IPS DF 6.9 (cell line): ENCODE measurements at places on chromosomes 13 and 19.

DNA sequence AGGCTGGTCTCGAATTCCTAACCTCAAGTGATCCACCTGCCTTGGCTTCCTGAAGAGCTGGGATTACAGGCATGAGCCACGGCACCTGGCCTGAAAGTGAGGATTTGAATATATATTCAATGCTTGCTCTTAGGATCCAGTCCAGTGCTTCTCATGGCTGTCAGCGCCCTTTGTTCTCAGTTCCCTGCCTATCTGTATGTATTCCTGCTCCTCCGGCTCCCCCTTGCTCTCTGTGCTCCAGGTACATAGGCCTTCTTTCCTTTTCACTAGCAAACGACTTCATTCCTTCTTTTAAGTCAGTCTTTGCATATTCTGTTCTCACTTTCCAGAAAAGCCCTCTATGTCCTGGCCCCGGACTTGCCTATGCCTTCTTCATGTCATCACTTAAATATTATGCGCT is 232.8 kb downstream of the DACH1 start:
- no peak for DNase-seq

- DNase-seq = no peak
Observed at GRCh38 chr13:40984668-40985366, 34.3 kb downstream of the ELF1 start.

GRCh38 chr19:2173388-2173766 is 9.6 kb downstream of the DOT1L start:
- DNase-seq = no peak

DNA sequence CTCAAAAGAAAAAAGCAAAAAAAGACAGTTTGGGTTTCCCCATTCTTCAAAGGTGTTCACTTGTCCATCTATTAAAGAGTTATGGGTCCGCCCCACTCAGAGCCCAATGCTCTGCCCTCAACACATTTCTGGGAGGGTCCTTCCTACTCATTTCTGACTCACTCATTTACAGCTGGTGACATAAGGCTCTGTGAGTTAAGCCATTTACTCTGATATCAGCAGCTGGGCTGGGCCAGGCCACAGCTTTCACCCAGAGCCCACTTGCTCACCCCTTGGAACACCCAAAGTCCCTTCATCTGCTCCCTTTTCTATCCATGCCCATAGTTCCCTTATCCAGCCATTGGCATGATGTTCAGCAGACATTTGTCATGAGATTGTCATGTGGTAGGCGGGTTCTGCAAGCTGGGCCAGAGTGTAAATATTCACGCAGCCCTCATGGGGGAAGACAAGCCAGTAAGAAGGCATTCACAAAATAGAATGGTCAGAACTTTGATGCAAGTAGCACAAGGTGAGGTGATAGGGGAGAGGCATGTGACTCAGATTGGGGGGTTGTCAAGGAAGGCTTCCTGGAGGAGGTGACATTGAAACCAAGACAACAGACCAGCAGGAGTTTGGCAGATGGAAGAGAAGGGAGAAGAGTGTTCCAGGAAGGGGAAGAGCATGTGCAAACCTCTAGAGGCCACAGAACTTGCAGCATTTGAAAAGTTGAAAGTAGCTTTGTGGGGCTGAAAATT is 5.9 kb downstream of the MAST1 start:
- DNase-seq = no peak

GRCh38 chr19:51742789-51743188 is 8.9 kb downstream of the FPR1 start:
- no peak for DNase-seq

DNA sequence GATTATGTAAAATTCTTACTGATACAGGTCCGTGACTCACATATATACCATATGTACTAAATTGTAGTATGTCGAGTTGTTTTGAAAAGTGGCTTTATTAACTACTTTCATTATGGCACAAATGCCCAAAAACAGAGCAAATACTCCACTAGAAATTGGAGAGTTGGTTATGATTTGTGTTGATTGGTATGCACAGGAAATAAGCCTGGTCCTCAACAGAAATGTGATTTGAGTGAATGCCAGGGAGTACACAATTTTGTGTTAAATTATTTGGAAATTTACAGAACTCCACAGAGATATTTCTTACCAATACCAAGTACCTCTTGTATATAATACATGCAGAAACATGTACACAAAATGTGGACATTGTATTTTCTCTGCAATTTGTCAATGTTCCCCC is 676.7 kb downstream of the PCDH9 start:
- no peak for DNase-seq

GRCh38 chr19:8505680-8506401 is 3.4 kb upstream of the PRAM1 start:
- peak; percentile 67 for DNase-seq

DNA sequence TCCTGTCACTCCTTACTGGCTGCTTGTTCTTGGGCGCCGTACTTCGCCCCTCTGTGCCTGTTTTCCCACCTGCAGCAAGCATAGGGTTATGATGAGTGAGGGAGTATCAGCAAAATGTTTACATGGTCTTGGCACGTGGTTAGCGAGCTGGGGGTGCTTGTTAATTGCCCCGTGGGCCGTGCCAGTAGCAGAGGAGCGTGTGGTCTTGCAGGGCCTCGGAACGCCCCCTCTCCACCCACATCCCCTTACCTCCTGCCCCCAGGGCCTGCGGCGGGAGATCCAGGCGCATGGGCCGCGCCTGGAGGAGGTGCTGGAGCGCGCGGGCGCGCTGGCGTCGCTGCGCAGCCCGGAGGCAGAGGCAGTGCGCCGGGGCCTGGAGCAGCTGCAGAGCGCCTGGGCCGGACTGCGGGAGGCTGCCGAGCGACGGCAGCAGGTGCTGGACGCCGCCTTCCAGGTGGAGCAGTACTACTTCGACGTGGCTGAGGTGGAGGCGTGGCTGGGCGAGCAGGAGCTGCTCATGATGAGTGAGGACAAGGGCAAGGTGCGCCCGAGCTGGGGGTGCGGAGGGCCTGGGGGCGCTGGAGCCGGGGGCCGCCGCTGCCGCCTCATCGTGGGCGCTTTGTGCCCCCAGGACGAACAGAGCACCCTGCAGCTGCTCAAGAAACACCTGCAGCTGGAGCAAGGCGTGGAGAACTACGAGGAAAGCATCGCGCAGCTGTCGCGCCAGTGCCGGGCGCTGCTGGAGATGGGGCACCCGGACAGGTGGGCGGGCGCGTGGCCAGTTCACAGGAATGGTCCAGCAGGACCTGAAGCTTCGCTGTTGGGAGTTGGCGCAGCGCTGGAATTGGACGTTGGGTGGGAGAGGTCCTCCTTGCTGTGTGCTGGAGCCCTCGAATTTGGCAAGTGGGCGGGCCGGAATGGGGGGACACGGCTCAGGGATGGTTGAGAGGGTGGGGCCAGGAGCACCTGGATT is 22.5 kb upstream of the SHKBP1 start:
- no peak for DNase-seq

- DNase-seq = no peak
Observed at GRCh38 chr19:33677745-33678426, 56.1 kb downstream of the CHST8 start.

DNA sequence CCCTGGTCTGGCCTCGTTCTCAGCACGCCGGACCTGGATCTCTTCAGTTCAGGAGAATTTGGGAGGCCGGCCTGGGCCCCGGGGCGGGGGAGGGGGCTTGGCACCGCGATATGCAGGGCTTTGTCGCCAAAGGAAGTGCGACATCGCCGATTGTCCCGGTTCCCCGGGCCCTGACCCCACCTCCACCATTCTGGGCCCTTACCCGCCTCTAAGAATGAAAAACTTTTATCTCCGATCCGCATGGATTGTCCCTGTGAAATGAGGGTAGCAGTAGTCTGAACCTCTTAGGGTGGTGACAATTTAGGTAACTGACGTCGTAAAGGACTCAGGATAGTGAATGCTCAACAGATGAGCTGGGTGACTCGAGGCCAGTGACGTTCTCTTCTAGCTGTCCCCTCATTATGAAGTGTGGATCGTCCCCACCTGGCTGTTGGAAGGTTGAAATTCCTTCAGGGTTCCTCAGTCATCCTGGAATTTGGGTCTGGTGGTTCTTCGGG is 650 bp downstream of the DDA1 start:
- no peak for DNase-seq

- DNase-seq = no peak
Observed at GRCh38 chr13:25018729-25019115, 77.2 kb upstream of the PABPC3 start.

GRCh38 chr13:94988654-94989053 is 276.3 kb upstream of the SOX21 start:
- DNase-seq = no peak

DNA sequence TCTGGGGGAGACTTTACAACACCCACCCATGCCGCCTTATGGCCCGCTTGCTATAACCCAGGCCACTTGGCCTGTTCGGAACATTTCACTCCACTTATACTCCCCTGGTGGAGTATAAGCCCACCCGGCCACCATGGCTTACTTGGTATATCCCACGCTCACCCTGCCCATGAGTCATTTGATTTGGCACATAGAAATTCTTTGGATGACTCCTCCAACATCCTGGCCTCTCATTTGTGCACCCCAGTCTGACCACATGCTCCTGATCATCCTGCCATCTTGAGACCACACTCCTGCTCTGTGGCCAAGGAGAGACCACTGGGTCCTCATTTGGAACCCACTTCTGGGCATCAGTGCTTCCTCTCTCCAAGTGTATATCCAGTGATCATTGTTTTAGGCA is 5.2 kb downstream of the SPACA6 start:
- no peak for DNase-seq

GRCh38 chr13:25860862-25861261 is 191.0 kb downstream of the SHISA2 start:
- DNase-seq = no peak

DNA sequence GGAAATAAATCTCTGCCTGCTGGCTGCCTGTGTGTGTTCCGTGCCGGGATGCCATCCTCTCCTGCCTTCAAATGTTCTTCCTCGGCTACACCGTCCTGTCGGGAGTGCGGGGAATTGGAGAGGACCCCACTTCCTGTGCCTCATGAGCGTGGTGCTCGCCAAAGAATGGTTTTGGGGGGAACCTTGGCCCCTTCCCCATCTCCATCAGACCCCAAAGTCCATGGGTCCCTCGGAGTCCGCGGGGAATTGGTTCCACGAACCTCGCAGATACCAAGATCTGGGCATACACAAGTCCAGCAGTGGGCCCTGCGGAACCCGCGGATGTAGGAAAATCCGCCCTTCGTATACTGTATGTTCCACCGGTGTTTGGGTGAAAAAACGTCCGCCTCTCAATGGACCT is 2.3 kb upstream of the ZNF865 start:
- DNase-seq = no peak

DNA sequence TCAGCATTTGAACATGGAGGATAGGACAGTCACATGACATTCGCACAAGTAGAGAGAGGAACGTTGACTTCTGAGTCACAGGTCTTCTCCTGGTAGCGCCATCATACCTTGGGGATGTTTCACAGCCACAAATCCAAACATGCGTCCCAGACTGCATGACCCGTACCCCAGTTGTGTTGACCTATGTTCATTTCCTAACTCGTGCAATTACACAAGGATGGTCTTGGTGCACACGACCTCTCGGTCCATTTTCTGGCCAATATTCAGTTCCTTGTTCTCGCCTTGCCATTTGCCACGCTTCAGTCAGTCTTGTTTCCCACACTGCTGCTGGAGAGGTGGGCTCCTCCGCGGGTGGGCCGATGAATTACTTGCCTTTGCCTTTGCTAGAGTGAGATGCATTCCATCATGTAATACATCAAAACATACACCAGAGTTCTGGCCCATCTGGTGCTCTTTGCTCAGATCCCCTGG is 87.3 kb downstream of the COL4A2 start:
- DNase-seq = no peak

- no peak for DNase-seq
Observed at GRCh38 chr13:76709851-76710250, 176.4 kb downstream of the KCTD12 start.

DNA sequence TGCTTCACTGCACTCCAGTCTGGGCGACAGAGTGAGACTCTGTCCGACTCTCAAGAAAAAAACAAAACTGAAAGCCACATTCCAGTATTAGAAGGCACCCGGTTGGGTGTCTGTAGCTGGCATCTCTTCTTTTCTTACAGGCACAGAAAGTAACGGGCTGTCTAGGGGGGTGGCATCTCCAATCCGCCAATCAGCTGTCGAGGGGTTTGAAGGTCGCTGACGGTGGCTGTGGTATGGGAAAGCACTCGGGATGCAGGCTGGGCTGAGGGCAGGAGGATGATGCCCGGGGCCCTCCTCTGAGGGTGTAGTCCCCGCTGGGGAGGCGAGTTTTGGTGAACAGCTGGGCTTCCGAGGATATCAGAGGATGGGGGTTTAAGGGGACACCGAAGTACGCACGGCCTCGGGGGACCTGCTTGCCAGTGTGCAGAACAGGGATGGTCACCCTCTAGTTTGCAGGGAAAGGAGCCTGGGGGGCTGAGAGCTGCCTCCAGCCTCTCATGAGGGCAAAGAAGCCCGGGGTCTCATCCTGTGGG is 27.0 kb upstream of the ZBTB7A start:
- DNase-seq = no peak

DNA sequence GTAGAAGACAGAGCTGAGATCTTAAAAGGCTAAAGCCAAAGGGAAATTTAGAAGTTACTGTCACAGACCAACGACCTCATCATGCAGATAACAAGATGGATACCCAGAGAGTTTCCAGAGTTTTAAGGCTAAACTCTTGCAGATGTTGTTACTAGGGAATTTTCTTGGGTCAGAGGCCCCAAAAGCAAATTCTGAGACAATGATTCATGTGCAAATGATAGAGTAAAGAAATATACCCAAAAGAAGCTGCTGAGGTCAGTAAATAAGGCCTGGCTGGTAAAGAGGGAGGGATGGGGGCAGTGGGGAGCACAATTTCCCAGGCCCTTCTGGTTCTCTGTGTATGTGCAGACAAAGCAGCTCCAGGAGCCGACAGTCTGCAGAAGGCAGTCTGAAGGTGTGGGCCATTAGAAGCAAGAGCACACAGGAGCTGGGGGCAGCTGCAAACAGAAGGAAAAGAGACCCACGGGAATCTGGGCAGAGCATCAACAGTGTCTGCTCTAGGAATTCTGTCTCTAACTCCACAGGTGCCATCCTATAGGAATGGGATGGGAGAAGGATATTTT is 330.8 kb downstream of the TBC1D4 start:
- DNase-seq = no peak

DNA sequence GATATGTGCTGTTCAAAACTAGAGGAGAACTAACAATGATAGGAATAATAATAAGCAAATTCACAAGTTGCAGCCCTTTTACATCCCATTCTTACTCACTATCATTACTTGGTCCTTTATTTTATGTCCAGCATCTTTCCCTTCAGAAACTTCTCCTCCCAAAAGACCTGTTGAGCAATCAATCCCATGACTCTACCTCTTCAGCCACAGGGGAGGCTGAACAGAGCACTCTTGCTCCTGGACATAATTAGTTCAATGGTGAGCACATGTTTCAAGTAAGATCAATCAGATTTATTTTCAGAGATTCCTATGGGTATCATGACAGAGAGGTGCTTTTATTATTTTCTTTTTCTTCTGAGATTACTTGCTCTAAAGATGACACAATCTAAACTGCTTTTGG is 260.0 kb downstream of the COG6 start:
- no peak for DNase-seq

GRCh38 chr13:97001636-97002035 is 7.4 kb upstream of the OXGR1 start:
- no peak for DNase-seq
